CD4-positive, alpha-beta T cell treated with Interleukin-1 beta for 1 hour (primary cell): ENCODE measurements at places on chromosomes 16 and 17.

GRCh38 chr16:84686707-84687298 lies 13.0 kb upstream of the USP10 start:
- DNase-seq, result no peak

DNA sequence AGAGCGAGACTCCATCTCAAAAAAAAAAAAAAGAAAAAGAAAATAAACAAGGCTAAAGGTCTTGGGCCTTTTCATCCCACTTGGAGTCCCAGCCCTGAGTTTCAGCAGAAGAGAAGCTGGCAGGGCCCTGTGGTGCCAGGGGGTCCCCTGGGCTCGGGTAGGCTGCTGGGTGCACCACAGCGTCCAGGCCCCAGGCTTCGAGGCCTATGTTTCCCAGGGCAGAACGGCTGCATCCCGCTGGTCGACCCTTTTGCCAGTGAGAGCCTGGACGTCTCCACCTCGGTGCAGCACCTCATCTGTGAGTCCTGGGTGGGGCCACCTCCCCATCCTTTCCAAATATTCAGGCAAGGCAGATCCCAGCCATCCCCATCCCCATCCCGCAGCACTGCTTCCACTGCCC lies 2.2 kb downstream of the TMEM235 start:
- no peak for DNase-seq

GRCh38 chr17:80746262-80746935 lies 201.8 kb downstream of the RPTOR start:
- no peak for DNase-seq

DNA sequence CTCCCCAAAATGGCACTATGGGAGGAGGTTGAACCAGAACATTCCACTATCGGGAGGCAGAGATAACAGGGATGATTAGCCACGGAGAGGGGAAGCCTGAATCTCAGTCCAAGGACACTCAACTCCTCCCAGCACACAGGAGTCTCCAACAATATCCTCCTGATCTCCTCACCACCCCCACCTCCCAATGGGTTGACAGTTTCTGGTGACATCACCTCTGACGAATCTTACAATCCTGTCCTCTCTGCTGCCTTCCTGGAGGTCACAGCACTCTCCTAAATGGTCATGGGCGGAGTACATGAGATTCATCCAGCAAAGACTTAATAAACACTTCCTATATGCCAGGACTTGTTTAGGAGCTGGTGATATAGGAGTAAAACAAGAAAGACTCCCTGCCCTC lies 80.9 kb downstream of the SLC6A2 start:
- DNase-seq, result no peak

GRCh38 chr17:65527857-65528591 lies 33.4 kb downstream of the AXIN2 start:
- no peak for DNase-seq

DNA sequence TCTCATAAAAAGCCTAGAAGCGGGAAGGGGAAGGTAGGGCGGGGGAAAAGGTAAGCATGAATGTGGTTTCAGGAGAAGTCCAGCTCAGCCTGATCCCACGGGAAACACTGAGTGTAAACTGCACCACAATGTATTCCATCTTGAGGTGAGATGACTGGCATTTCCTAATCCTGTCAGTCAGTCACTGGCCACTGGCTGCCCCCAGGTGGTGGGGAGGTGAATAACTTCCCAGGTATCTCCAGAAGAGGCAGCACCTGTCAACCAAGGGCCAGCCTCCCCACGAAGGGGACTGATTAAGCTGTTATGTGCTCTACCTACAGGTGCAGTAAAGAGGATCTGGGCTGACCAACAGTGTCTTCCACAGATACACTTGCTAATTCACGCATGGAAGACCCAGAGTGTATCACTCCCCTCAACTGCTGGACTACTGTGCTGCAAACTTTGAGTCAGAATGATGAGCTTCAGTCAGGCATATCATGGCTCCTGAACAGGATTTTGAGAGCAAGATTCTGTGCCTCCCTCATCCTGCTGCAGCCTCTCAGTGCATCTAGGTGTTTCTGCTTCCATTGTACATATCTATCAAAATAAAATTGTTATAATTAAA lies 108.5 kb upstream of the CCL2 start:
- peak; percentile 44 for DNase-seq
